ENCODE measurements at places on chromosomes 1 and 21. TPM values are rescaled to one million over a fixed set of nuclear protein-coding genes. Genes with fewer than 3 reads are reported as not detected.
A peak's percentile ranks its signal among the peaks of the same experiment; 100 is the strongest.

DNA sequence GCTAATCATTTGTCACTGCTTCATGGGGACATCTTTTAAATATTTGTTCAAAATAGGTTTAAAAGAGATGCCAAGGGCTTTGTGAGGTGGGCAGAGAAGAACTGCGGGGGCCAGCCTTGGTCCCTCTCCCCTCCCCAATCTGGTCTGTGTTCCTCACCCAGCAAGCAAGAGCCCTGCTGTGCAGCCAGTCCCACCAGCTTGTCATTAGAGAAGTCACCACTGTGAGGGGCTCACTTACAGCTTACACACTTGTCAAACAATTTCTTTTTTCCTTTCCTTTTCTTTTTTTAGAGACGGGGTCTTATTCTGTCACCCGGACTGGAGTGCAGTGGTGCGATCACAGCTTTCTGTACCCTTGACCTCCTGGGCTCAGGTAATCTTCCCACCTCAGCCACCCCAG lies 10.4 kb upstream of the CDK18 start:
- no peak for DNase-seq

GRCh38 chr1:154626456-154627256 lies 18.7 kb upstream of the ADAR start:
- peak; percentile 23 for DNase-seq

DNA sequence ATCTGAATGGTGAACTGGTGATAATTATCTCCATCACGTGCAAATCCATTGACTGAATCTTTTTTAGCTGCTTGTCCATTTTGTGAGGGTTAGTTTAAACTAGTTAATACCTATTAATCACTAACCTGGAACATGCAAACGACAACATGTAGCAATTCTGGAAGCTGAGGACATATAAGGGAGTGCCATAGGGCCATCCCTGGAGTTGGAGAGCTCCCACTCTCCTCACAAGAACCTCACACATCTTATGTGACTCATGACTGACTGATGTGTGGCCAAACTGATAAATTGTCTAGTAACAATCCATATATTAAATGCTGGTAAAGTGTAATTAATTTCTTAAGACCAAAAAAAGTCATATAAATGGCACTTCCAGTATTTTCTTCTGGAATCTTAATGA lies 62.9 kb upstream of the HOOK1 start:
- no peak for DNase-seq

- DNase-seq: no peak
These were observed 75.0 kb downstream of the TAS1R2 start for GRCh38 chr1:18784482-18784831.

DNA sequence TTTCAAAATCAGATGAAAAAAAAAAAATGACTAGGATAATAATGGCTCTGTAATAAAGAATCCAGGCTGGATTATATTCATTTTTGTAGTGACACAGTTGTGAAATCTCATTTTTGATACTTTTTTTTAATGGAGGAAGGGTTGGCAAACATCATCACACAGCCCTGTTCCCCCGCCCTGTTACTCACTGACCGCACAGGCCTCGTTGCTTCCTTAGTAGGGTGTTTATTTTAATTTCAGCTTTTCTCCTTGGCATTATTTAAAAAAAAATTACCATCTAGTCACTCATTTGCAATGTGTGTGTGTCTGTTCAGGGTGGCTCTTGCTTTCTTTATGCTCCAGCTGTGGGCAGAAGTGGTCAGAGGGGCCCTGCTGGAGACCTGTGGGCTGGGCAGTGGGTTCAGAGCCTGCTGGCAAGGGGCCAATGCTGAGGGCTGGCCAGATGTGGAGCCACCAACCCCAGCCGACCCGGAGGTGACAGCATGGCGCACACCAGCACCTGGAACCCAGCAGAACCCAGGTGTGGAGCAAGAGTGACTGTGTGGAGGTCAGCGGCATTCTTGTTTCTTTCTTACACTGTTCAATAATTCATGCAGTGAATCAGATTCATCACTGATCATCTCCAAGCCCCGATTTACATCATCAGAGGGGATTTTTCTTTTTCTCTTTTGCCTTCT lies 44.6 kb downstream of the ZSCAN20 start:
- no peak for DNase-seq

- peak; percentile 94 for DNase-seq
These were observed at the start of gene GNPAT for GRCh38 chr1:231240883-231241735. GNPAT (plus strand) TSS chr1:231241212; CDS start chr1:231241379, 167 bp downstream.

The FOXD2 gene
- total RNA-seq: 0.32 TPM

The TMEM240 gene
- total RNA-seq: 13.3 TPM

Measured in neural progenitor cell (in vitro differentiated cells).